Forelimb muscle (tissue), 1 donor: ENCODE measurements at places on chromosomes 7 and 10. TPM values are rescaled to one million over a fixed set of nuclear protein-coding genes. Genes with fewer than 3 reads are reported as not detected.

GRCh38 chr10:13253726-13254125 lies 19.6 kb upstream of the UCMA start:
- no peak for DNase-seq

GRCh38 chr10:98085238-98085637 lies 49.2 kb upstream of the R3HCC1L start:
- no peak for DNase-seq

DNA sequence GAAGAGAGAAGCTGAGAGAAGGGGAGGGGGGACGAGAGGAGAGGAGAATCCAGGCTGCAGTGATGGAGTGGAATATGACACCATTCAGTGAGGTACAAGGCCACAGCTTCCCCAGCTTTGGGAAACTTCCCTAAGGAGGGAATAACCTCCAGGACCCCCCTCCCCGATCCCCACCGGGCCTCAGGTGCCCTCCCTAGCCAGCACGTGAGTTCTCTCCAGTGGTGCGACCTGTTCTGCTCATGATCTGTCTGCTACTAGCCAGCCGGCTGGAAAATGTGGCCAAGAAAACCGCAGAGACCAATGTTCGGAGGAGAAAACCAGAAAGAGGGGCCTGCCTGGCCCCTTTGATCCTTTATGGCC lies 39.9 kb upstream of the AGK start:
- no peak for DNase-seq

CYP3A5 gene
- 0.71 TPM for polyA plus RNA-seq

GRCh38 chr10:127398140-127398970 lies 150.8 kb upstream of the NPS start:
- no peak for DNase-seq

GPR26 gene
- polyA plus RNA-seq, result not detected

GRCh38 chr10:103500481-103500880 lies 7.0 kb downstream of the NEURL1 start:
- DNase-seq, result no peak

- DNase-seq, result no peak
These were observed 25.3 kb downstream of the ADD3 start for GRCh38 chr10:110032801-110033700.

GRCh38 chr7:55425141-55425752 lies 60.1 kb downstream of the LANCL2 start:
- no peak for DNase-seq

DOCK1 gene
- polyA plus RNA-seq, result 26.7 TPM

GRCh38 chr7:66946545-66946944 lies 25.5 kb downstream of the TMEM248 start:
- no peak for DNase-seq

GRCh38 chr10:98511876-98512275 lies 65.1 kb upstream of the HPS1 start:
- peak; percentile 24 for DNase-seq

GRCh38 chr7:41705109-41705901 lies 2.4 kb upstream of the INHBA start:
- no peak for DNase-seq

GRCh38 chr10:48410503-48410902 lies 104.0 kb downstream of the MAPK8 start:
- DNase-seq, result no peak
